NCI-H1694 (cell line): ENCODE measurements at places on chromosomes 5 and 9.
A peak's percentile ranks its signal among the peaks of the same experiment; 100 is the strongest.

DNA sequence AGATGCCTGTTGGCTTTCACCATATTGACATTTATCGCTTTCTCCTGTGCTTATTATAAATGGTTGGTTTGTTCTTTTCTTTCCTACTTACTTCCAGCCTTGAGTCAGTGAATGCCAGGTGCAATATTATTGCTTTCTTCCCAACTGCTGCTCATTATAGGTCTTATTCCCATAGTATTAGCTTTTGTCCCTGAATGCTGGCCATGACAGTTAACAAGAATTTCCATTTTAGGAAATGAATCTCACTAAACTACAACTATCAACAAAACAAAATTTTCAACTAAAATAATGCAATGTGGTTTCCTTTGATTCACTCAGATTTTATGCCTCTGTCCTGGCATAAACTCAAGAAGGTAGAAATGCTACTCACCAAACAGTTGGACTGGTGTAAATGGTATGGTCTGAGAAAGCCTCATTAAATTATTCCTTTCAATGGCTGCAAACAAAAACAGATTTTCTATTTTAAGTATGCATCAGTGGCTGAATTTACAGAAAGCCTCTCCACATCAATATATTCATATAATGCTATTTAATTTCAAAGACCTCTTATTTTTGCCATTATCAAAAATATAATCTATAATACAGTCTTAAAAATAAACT is 145.4 kb downstream of the TRPM6 start:
- no peak for DNase-seq

DNA sequence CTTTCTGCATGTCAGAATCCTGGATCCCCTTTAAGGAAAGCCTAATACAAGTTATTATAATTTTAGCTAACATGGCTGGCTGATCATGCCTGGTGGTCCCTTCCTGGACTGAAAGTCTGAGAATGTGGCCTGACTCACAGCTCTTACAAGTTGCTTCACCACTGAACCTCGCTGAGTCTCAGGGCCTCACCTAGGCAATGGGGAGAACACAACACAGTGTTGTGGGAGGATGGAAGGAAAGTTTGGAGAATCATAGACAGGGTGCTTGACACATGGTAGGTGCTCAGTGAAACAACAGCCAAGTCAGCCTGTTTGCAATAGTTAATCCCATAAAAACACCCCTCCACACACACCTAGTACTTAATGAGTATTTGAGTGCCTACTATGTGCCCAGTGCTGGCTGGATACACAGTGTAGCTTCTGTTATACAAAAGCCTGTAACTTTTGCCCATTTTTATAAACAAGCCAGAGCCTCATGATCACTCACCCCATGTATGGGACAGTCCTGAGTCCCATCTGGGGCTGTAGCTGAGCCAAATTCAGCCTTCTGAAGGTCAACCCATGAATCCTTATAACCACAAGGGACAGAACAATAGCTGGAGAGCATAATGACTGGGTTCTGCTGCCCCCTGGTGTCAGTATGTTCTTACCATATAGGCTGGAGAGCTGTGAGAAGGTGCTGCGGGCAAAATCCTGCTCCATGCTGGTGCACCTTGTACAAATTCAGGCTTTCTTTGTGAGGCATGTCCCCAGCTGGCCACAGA is 3.9 kb downstream of the ACSL6 start:
- DNase-seq, result peak; percentile 83

GRCh38 chr9:136292591-136293448 is 11.1 kb downstream of the CCDC187 start:
- DNase-seq, result peak; percentile 42

DNA sequence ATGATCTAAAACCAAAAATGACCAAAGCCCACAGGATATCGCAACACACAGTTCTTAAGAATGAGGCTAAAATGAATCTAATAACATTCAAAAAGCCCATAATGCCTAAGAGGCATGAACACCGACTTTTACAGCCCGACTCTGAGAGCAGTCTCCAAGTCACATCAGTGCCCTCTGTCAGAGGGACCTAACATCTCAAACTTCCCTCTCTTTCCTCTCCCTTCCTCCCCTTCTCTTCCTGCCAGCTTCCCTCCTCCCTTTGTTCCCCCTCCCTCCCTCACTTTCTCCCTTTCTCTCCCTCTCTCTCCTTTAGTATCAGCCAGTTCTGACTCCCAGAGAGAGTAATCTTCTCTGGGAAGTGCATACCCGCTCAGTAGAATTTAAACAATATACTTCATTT is 154.4 kb downstream of the GLIS3 start:
- no peak for DNase-seq

DNA sequence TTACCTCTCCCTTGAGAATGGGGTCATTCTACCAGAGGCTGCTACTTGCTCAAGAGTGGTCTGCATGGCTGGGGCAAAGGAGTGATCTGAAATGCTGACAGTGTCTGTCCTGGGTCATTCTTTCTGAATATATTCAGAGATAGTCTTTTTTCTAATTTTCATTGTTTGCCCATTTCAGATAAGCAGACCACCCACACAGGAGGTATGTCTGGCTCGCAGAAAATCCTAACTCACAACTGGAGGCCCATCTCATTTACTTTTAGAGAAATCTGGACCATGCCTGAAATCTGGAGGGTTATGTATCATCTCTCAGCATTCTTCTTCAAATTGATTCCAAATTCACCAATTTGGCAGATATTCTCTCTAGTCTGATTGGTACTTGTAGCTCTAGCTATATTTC is 227.6 kb downstream of the SEC61B start:
- no peak for DNase-seq

DNA sequence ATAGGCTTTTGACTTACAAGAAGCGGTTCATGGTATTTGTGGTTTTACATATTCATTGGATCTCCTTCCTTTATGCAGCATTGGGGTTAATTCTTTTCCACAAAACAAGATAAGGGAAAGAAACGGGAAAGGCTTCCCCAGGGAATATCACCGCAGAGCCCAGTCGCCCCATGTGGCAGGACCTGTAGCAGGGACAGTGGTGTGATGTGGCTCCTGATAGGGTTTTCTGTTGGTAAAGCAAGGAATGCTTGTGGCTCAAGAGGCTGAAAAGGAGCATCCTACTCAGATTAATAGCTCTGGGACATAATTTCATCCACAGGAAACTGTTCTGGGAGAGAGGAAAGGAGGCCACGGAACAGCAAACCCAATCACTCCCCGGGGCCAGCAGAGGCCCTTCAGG is 699.9 kb downstream of the MTRR start:
- DNase-seq, result no peak

GRCh38 chr5:31148959-31149475 is 44.5 kb upstream of the CDH6 start:
- no peak for DNase-seq

- no peak for DNase-seq
Observed at GRCh38 chr5:74237571-74238145, 402.9 kb downstream of the ENC1 start.

DNA sequence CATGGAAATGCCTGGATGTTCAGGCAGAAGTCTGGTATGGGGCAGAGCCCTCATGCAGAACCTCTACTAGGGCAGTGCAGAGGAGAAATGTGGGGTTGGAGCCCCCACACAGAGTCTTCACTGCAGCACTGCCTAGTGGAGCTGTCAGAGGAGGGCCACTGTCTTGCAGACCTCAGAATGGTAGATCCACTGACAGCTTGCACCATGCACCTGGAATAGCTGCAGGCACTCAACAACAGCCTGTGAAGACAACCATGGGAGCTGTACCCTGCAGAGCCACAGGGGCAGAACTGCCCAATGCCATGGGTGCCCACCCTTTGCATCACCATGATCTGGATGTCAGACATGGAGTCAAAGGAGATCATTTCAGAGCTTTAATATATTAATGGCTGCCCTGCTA is 36.9 kb downstream of the TRIP13 start:
- no peak for DNase-seq

DNA sequence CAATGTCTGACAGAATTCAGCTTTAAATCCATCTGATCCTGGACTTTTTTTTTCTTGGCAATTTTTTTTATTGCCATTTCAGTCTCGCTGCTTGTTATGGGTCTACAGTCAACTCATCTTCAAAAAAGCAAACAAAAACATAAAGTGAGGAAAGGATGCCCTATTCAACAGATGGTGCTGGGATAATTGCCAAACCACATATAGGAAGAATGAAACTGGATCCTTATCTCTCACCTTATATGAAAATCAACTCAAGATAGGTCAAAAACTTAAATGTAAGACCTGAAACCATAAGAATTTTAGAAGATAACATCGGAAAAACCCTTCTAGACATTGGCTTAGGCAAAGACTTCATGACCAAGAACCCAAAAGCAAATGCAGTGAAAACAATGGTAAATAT is 389.1 kb upstream of the ST8SIA4 start:
- DNase-seq, result no peak

GRCh38 chr9:133233681-133234432 is 24.8 kb upstream of the OBP2B start:
- no peak for DNase-seq

- DNase-seq, result no peak
Observed at GRCh38 chr9:113345190-113345589, 4.2 kb upstream of the BSPRY start.

- DNase-seq, result no peak
Observed at GRCh38 chr9:14106699-14107098, 207.2 kb downstream of the NFIB start.

- DNase-seq, result no peak
Observed at GRCh38 chr5:90994796-90995195, 388.3 kb downstream of the ARRDC3 start.

GRCh38 chr5:59125011-59125961 is 542.4 kb downstream of the RAB3C start:
- DNase-seq, result no peak

DNA sequence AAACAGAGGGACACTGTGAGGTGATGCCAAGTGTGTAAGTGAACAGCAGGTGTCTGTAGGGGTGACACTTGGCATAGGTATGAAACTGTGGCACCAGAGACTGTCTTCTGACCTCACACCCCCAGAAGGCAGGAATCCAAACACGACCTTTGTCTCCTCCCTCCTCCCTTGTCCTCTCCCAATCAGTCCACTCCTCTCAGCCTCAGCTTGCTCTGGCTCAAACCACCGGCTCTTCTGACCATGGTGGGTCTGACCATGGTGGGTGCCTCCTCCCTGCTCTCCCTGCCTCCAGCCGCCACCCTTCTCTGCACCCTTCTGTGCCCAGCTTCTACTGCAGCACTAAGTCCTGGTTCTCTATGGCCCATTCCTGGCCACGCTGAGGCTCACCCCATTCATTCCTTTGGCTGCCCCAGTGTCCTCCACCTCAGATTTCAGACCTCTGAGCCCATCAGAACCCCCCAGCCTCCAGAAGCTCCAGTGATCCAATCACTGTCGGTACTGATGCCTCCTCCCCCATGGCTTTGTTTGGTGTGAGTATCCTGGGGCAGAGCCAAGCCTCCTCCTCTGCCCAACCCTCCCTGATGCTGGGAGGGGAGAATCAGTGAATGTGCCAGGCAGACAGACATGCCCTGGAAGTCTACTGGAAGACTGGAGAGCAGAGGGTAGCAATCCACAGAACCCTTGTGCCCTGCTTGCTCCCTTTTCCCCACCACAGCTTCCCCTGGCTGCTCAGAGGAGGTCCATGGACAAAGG is 1.7 kb upstream of the ARID3C start:
- no peak for DNase-seq

DNA sequence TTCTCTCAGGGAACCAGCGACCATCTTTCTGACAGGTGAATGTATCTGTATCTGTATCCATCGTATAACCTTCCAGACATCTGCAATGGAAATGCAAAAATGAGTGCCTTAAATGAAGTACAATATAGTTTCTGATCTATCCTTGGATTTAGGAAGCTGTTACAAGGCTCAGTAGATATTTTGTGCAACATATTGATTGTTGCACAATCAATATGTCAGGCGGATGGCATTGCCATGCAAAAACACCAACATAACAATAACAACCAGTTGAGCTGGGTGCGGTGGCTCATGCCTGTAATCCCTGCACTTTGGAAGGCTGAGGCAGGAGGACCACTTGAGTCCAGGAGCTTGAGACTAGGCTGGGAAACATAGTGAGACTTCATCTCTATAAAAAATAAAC is 66.8 kb upstream of the TXNDC8 start:
- no peak for DNase-seq

- DNase-seq, result no peak
Observed at GRCh38 chr9:26813247-26813646, 79.4 kb downstream of the CAAP1 start.

DNA sequence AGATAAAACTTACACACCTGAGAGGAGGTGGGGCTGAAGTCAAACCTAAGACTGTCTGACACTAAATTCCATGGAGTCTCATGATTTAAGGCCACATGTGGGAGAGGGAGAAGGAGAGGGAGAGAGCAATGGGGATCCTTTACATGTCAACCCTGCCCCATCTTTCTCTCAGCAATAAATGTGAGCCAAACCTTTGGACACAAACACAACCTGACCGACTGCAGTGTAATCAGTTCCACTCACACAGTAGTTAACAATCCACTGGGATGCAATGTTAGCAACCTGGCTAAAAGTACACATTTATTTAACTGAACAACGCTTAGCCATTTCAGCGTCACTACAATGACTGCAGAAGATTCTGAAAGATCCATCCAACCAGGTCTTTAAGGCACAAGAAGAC is 273.0 kb downstream of the GLIS3 start:
- DNase-seq, result no peak

GRCh38 chr5:68074633-68075032 is 140.9 kb upstream of the PIK3R1 start:
- DNase-seq, result no peak

GRCh38 chr9:928363-929042 is 48.0 kb upstream of the DMRT3 start:
- DNase-seq, result no peak

GRCh38 chr5:95177456-95177855 is 107.4 kb downstream of the MCTP1 start:
- DNase-seq, result no peak

DNA sequence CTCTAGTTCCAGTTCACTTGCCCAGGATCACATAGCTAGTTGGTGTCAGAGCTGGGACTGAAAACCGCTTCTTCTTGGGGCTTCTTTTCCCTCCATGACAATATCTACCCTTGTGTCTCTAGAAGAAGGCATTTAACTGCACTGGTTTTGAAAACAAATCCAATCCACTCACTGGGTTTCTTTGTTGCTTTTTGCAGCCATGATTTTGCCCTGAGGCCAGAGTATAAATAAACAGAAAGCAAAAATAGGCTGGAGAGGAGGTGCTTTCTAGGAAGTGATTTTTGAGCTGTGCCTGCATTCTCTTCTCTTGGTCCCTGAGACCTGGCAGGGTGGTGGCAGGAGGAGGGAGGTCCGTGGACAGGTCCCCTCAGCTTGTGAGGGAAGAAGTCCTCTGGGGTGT is 6.9 kb upstream of the TRIO start:
- DNase-seq, result no peak

DNA sequence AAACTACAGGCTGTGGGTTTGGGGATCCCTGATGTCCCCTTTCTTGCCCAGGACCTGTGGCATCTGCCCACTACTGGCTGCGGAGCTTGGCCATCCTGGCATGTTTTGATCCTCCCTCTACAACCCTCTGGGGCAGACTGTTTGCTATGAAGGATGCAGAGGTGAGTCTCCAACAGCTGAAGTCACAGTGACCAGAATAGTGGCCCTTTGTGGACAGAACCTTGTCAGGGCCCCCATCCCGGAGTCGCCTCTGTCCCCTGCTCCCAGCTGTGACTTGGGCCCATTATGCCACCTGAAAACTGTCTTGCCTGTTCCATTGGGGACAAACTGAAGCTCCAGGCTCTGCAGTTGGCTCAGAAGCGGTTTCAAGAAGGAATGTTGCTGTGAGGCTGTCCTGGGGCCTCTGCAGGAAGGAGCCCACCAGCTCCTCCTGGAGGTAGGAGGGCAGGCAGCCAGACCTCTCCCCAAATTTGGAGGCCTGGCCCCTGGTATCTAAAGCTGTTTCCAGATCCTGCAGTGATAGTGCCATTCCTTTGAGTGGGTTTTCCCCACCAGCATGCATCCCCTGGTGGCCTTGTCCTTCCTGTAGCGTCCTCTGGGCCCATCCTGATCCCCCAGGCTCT is 93.3 kb downstream of the BARX1 start:
- DNase-seq, result no peak

- DNase-seq, result no peak
Observed at GRCh38 chr5:98464737-98465330, 308.6 kb upstream of the RGMB start.
